Activated T-cell treated with anti-CD3 and anti-CD28 coated beads for 48 hours (primary cell): ENCODE measurements at places on chromosomes 1 and 21.

DNA sequence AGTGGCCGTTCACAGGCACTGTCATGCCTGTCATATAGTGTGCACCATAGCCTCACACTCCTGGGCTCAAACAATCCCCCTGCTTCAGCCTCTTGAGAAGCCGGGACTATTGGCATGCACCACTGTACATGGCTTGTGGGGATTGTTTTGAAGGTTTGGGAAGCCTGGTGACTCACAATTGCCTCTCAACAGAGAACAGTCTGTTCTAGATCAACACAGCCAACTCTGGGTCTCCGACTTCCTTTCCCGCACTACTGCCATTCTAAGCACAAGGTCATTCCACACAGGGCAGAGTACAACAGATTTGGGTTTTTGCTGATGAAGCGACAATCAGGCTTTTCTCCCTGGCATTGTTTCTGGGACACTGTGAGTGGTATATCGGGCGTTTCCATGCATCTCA is 15.5 kb upstream of the AHCTF1 start:
- DNase-seq, result no peak

DNA sequence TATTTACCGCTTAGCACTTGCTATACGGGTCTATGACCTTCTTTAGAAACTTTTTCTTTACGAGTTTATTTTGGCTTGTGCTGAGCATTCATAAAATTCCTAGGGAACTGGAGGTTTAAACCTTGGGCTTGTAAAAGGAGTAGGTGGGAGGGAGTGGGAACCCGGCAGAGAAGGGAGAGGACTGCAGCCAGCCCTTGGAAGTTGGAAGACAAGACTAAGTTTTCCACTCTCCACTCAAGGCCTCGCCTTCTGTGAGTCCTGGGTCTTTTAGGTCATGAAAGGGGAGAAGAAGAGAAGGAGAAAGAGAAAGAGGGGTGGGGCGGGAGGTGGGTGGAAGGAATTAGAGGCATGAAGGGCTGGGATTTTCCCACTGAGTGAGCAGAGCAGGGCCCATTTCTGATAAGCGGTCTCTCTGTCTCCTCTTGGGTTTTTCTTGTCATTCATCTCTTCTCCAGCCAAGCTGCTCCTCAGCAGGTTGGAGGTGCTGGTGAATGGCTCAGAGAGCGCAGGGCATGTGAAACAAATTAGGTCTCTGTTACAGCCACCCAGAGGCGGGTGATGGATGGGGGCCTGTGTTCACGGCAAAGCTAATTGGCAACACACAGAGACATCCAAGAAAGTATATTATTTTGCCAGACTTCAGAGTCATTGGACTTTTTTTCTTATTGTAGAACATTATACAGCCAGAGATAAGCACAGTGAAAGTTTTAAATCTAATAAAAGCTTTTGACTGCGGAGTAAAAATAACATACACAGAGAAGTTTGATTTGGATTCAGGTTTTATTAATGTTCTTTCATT is 247.3 kb downstream of the FOXD2 start:
- no peak for DNase-seq

- no peak for DNase-seq
These were observed 81.1 kb upstream of the GREM2 start for GRCh38 chr1:240693036-240693435.

DNA sequence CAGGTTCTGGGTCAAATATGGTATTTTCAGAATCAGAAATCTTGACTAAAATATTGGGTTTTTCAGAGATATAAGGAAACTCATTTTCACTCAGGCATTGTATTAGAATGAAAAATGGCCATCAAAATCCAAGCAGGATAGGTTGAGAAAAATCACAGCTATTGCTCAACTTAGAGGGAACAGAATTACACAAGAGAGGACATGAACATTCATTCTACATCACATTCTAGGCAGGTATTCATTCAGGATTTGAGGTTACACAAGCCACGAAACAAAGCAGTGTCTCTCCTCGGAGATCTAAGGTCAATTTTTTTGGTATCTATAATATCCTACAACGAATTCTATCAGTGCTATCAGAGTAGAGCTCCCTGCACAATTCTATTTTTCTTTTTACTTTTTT is 163.6 kb upstream of the HP1BP3 start:
- no peak for DNase-seq

GRCh38 chr21:16291296-16291695 is 561.5 kb downstream of the USP25 start:
- no peak for DNase-seq

- no peak for DNase-seq
These were observed 8.0 kb downstream of the FCAMR start for GRCh38 chr1:206962272-206962671.

DNA sequence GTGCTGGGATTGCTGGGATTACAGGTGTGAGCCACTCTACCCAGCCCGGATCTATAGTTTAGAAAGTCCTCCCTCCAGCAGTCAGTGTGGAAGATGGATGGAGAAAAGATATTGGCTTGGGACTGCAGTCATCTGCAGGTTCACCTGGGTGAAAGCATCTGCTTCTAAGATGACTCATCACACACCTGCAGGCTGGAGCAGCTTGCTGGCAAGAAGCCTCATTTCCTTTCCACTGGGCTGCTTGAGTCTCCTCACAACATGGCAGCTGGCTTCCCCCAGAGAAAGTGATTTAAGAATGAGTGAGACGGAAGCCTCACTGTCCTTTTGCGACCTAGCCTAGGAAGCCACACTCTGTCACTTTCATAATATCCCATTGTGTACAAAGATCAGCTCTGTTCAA is 50.0 kb downstream of the FOXO6 start:
- DNase-seq, result no peak

DNA sequence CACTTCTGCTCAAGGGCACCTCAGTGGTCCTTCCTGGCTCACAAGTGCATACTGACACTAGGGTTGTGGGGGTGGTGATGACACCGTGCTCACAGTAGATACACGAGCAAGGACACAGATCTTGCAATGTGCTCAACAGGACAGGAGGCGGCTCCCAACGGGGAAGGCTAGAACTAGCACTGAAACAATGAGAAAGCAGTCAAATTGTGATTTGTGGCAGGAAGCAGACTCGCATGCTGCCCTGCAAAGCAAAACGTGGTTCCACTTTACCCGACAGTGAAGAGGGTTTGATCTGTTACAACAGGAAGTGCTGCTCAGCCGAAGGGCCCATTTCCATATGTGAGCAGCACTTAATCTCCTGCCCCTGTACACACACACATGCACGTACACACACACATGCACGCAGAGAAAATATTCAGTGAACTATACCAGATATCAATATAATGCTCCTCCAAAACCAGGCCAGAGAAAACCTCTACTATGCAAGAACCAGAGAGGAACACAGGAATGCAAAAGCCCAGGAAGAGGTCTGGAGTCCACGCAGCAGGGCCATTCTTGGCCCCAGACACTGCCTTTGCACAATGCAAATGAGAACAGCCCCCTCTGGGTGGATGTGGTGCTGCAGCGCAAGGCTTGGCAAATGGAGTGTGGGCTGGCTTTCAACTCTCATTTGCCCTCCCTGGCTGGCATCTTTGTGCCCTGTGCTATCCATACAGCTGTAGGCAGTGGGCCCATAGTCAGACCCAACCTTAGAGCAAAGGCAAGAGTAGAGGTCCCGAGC is 47.1 kb downstream of the KANK4 start:
- DNase-seq, result peak; percentile 25

DNA sequence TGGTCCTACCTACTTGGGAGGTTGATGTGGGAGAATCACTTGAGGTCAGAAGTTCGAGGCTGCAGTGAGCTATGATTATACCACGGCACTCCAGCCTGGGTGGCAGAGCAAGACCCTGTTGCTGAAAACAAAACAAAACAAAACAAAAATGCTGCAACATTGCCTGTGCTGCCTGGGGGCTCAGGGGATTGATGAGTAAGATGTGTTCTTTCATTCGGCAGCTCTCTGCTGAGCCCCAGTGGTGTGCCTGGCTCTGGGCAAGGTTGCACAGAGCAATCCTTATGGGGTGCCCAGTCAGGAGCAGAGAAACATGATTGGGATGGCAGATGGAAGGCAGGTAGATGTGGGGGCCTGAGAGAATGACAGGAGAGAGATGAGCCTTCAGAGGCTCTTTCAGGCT is 28.6 kb upstream of the KDM4A start:
- DNase-seq, result no peak
